LoVo (cell line): ENCODE measurements at places on chromosomes 13 and 19.

DNA sequence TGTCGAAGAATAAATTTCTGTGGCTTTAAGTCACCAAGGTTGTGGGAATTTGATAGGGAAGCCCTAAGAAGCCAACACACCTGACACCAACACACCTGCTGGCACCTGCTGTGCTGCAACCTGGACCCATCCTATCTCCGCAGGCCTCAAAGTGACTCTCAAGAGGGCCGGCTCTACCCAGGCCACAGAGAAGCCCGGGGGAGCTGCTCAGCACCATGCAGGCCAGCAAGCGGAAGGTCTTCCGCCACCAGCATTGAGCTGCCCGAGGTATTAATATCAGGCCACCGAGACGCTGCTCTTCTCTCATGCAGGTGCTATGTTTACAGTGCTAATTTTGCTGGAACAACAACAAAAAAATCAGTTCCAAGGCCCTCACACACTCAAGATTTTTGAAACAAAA, 32.2 kb upstream of the CD33 start:
- DNase-seq: no peak

DNA sequence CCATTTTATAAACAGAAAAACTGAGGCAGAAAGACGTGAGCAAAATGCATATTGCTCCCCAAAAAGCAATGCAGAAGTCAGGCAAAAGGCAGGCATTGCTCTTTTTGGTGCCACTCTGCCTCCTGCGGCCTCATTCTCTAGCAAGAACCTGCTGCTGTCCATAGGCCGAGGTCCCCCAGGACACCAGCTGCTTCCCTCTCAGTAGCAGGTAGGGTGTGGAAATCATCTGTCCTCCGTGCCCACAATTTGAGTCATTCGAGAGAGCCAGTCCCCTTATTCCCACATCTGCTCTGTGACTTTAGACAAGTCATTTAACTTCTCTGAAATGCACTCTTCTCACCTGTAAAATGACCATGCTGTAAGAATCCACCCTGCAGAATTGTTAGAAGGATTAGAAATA, 50.0 kb downstream of the TNFRSF19 start:
- no peak for DNase-seq

DNA sequence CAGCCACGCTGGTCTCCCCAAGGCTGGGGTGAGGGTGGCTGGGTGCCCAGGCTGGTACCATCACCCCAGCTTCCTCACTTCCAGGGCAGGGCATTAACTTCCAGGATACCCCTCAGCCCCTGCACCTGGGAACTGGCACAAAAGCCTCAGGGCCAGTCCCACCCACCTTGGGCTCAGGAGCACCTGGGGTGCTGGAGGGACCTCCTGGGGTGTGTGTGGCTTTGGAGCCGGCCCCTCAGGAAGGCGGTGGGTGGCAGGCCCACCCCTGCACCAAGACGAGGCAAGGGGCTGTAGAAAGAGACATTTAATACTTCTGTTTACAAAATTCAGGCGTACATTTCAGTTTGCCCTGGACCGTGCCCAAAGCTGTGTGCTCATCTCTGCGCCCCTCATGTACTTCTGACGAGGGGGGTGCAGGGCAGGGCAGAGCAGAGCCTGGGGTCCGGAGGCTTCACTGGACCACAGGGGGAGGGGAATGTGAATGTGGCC, 16.8 kb downstream of the MPND start:
- DNase-seq: no peak

GRCh38 chr19:1646659-1647453, 5.6 kb downstream of the TCF3 start:
- DNase-seq: no peak
